ENCODE measurements at places on chromosomes 7 and 10.

- no peak for DNase-seq
These were observed 107.2 kb upstream of the RELN start for GRCh38 chr7:104096683-104097082.

- no peak for DNase-seq
These were observed 29.4 kb upstream of the KNDC1 start for GRCh38 chr10:133130602-133131001.

GRCh38 chr7:68925241-68925640 lies 673.0 kb upstream of the AUTS2 start:
- no peak for DNase-seq

- DNase-seq: no peak
These were observed 98.6 kb upstream of the DIP2C start for GRCh38 chr10:787933-788651.

DNA sequence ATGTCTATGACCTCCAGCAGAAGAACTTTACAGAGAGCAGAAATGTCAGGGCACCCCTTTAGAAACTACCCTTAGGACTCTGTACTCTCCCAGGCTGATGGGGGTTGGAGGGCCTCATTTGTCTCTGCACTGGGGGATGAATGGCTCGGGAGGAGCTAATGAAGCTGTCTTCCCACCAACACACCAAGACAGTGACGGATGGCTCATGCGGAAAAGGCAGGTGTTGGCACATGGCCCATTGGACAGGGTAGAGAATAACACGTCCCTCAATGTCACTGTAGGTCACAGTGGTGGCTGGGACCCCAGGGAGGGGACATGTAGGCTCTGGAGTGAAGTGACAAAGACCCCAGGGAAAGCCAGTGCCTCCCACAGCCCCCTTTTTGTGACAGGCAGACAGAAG lies 64.0 kb upstream of the PCBD1 start:
- DNase-seq: no peak

- no peak for DNase-seq
These were observed 561 bp downstream of the FGFR2 start for GRCh38 chr10:121597504-121598262.

DNA sequence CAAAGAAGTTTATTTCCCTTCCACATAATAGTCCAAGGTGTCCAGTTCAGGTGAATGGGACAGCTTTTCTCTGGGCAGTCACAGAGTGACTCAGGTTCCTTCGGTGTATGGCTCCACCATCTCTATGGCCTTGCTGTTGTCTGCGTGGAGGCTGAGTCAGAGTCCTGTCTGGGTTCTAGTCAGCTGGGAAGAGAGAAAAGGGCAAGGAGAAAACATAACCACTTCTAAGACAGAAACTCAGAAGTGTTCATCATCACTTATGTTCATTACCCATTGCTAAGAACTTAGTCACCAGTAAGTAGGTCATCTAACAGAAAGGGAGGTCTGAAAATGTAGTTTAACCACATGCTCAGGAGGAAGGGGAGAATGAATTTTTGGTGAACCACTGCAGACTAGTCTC lies 32.4 kb upstream of the CCDC7 start:
- no peak for DNase-seq

DNA sequence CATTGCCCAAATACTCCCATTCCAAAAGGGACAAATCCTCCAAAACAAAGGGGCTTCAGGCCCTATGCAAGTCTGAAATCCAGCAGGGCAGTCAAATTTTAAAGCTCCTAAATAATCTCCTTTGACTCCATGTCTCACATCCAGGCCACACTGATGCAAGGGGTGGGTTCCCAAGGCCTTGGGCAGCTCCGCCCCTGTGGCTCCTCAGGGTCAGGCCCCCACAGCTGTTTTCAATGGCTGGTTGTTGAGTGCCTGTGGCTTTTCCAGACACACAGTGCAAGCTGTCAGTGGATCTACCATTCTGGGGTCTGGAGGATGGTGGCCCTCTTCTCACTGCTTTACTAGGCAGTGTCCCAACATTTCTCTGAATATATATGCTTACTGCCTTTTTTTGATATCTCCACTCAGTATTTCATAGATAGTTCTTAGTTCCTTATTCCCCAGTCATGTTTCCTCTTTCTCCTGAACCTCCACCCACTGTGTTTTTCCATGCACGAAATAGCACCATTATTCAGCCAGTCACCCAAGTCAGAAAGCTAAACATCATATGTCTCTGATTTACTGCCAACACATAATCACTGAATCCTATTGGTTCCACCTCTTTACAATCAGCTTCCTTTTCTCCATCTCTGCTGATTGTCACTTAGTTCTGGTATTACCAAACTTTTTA lies 172.6 kb upstream of the CACNA2D1 start:
- DNase-seq: peak; percentile 92

DNA sequence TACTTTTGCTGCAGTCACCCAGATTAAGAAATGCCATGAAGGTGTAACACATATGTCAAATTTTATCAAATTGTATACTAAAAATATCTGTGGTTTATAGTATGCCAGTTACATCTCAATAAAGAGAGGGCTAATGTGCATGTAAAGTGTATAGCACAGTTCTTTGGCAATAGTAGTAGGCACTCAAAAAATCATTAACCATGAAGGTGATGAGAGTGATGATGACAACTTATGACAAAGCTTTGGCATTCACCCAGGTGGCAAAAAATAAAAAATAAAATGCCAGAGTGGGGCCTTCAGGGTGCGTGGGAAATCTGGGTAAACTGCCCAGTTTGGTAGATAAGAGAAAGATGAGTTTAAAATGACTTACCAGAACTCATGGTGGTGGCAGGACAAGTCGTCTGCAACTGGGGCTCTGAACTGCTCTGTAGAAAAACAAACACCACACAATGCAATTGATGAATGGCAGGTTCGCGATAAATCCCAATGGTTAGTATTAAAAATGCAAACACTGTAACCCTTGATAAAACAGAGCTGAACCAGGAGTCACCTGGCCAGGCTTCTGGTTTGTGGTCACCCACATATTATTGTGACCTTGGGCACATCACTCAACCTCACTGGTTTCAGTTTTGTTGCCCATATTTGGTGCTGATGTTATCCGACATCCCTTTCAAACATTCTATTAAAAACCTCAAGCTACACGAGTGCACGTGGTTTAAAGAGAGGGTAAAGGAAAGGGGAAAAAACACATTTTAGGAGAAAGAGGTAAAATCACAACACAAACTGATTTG lies 120.2 kb downstream of the SORBS1 start:
- DNase-seq: no peak

GRCh38 chr7:132932296-132933071 lies 149.4 kb downstream of the CHCHD3 start:
- no peak for DNase-seq

DNA sequence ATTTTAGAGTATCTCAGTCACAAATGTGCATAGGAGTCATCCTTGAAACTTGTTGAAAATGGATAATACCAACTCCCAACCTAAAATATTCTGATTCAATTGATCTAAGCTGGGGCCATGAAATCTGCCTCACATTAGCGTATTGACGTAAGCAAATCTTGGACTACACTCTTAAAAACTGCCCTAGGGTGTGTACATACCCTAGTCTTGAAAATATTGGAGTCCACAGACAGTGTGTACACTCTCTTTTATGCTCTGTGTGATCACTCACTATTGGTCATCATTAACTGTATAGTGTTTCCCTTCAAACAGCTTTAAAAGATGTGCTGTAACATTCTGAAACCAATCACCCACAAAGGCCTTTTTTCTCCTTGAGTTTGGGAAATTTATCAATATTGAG lies 102.9 kb upstream of the FERD3L start:
- DNase-seq: no peak

DNA sequence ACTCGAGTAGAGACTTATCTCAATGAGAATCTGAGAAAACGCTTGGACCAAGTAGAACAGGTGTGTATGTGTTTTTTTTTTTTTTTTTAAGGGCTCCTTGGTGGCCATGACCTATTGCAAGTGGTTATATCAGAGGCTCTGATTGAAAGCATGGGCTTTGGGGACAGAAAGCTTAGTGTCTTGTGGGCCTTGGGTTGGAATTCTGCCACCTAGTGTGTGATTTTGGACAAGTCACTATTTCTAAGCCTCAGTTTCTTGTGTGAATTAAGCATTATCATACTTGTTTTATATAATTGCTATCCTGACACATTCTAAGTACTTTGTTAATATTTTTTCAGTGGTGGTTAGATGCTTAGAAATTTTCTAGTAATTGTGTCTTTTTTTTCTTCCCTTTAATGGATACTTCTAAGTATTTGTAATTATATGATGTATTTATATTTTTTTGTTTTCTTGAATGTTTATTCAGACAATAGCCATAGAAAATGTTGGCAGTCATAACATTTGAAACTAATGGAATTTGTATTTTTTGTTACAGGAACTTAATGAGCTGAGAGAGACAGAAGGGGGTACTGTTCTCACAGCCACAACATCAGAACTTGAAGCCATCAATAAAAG lies 33.1 kb downstream of the SMC3 start:
- peak; percentile 62 for DNase-seq

GRCh38 chr10:124699471-124700292 lies 44.5 kb downstream of the FAM53B start:
- no peak for DNase-seq

GRCh38 chr7:35546691-35547429 lies 148.1 kb downstream of the HERPUD2 start:
- DNase-seq: no peak

DNA sequence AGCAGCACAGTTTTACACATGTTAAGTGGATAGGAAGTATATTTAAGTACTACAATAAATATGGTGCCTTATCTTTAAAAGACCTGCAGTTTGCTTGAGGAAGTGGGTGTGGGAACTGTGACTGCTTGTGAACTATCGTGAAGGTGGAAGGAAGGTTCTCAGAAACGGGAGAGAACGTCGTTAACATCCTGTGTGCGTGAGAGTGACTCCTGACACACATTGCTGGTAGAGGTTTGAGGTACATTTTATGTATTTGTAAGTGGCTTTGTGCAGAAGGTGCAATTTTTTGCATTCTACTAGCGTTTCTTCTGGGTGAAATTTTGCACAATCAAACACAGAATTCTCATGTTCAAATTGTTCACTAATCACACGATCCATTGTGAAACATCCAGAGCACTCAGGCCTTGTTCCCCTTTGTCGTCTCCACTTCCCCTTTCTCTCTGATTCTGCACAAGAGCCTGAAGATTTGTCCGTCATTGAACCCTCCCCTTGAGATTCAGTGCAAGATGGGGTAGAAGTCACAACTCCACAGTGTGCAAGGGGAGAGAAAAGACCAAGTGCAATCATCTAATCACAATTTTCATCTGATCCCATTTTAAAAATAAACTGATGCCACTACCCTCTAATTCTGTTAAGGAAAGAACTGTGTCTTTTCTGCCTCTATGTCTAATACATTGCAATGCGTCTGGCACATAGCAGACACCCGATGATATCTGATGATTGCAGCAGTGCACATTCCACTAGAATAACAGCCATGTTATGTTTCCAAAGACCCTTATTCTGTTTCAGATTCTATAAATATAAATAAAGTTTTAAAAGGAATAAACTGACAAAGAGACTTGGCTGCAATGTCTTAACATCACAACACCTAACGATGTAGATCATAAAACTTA lies 279.9 kb downstream of the NEBL start:
- DNase-seq: peak; percentile 58

DNA sequence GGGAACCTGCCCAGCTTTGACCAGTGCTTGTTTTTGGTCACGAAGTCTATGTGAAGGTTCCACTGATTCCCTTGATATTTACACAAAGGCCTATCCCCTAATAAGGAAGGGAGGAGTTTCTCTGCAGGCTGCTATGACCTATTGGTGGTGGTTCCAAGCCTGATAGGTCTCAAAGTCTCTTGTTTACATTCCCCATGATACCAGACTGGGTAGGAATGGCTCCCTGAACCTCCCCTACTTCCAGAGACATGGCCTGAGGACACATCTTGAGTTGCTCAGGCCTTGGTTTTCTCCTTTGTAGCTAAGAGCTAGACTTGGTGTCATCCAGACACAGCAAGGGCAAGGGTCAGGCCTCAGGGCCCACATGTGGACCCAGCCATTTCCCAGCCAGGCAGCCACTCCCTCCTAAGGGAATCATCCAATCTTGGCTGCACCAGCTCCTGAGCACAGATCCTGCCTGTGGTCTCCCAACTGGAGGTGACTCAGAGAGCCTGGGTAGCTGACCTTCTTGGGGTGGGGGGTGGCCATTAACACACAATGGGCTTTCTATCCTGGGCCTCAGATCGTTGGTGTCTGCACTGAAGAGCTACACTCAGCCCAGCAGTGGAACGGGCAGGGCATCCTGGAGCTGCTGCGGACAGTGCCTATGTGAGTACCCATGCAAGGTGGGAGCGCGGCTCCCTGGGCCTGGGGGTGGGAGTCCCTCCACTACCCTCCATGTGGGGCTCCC lies 51.0 kb upstream of the TRIM8 start:
- no peak for DNase-seq

- DNase-seq: no peak
These were observed 1.1 kb upstream of the DPY19L1 start for GRCh38 chr7:35038354-35038753.

GRCh38 chr10:36373424-36374096 lies 731.5 kb upstream of the FZD8 start:
- no peak for DNase-seq

GRCh38 chr10:86757113-86757972 lies 924 bp downstream of the BMPR1A start:
- DNase-seq: no peak

- peak; percentile 91 for DNase-seq
These were observed at the start of gene IFIT3 for GRCh38 chr10:89327803-89328441. Gene IFIT3 (plus strand): TSS chr10:89327997. CDS start chr10:89328074, 77 bp downstream.

GRCh38 chr10:75269605-75270004 lies 33.8 kb upstream of the COMTD1 start:
- DNase-seq: no peak

GRCh38 chr10:28151636-28152035 lies 151.2 kb downstream of the MPP7 start:
- DNase-seq: no peak

GRCh38 chr10:44937196-44938005 lies 22.2 kb upstream of the RASSF4 start:
- DNase-seq: peak; percentile 70

DNA sequence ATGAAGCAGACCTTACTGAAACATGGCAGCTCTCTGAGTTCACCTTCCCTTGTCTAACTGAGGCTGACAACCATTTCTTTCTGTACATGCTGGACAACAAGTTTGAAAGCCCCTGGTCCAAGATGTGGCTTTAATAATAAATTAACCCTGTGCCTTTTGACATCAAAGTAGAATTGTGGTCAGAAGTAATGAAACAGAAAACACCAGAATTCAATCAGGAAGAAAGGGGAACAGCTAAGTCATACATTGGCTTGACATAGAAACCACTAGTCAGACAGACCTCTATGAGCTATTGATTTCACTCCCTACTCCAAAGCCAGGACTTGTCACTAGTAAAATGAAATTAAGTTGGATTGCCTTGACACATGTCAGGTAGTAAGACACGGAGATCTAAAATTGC lies 175.2 kb upstream of the ASAH2 start:
- no peak for DNase-seq

- DNase-seq: no peak
These were observed 1.8 kb downstream of the INPP5A start for GRCh38 chr10:132539431-132539839.

Data from suppressor macrophage (primary cell).